ENCODE measurements at places on chromosomes 16 and 17.

- no peak for DNase-seq
Measured at GRCh38 chr17:27239046-27239445, 54.9 kb upstream of the WSB1 start.

DNA sequence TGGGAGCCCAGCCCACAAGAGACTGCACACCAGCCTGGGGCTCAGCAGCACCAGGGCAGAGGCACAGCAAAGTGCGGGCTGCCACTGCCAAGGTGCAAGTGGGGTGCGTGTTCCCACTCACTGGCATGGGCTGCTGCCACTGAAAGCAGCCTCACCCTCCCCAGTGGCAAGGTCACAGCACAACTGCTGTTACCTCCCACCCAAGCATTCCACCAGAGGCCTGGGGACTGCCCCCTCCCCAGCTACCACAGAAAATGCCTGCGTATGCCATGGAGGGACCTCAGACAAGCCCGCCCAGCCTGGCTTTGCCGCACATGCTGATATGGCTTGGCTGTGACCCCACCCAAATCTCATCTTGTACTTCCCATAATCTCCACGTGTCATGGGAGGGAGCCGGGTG, 33.1 kb downstream of the MEAK7 start:
- no peak for DNase-seq

DNA sequence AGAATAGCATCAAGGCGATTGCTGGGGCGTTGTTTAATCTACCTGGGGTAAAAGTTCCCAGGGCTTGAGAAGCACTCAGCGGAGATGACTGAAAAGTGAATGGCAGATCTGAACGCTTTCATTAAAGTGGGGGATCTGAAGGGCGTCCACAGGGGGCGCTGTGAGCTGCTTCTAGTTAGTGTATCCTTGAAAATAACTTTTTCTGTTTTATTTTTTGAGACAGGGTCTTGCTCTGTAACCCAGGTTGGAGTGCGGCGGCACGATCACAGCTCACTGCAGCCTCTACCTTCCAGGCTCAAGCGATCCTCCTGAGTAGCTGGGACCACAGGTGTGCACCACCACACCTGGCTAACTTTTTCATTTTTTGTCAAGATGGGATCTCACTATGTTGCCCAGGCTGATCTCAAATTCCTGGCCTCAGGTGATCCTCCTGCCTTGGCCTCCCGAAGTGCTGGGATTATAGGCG, 360.4 kb downstream of the SEC14L1 start:
- no peak for DNase-seq

- no peak for DNase-seq
Measured at GRCh38 chr16:2229632-2230250, 6.3 kb downstream of the E4F1 start.

- no peak for DNase-seq
Measured at GRCh38 chr17:74163836-74164235, 39.6 kb upstream of the RPL38 start.

- DNase-seq, result no peak
Measured at GRCh38 chr16:87068762-87069150, 248.4 kb downstream of the C16orf95 start.

DNA sequence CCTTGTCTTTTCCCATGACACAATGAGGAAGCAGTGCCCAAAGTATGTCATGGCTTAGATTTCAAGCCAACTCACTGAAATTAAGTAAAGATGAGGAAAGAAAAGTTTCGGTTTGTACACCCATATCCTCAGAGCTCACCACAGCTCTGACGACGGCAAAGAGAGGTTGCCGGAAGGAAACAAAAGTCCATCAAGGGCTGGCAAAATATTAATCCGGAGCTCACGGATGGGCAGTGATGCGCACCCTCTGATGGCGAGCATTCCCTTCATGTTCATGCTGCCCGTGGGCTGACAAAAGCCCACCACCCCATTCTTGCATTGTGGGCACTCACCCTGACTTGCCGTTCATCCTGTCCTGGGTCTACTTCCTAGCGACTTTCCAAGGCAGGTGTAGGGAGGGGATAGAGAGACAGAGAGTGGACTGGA, 103.1 kb downstream of the SOX9 start:
- no peak for DNase-seq

DNA sequence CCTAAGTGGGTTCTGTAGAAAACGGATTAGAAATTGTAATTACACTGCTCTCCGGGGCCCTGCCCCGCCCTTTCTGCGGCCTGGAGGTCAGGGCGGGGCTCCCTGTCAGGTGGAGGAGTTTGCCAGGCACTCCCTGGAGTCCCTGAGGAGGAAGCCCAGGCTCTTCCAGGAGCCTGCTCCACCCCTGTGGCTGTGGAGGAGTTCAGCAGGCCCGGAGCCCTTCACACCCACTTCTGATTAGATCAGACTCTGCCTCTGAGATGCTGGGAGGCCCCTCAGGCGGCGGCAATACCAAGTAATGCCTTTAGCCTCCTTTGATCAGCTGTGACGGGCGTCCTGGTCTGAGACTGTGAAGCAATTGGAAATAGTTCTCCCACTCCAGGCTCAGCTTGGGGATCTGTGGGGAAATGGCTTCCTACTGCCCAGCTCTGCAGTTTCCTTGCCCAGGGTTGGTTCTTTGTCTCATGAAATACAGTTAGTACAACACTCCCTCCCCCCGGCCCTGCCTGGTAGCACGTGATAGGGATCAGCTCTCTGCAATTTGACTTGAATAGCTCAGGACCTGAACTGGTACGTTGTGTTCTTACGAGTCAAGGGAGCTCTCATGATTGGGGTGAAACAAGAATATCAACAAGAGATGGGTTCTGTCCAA, 22.3 kb downstream of the BAIAP2 start:
- no peak for DNase-seq

- no peak for DNase-seq
Measured at GRCh38 chr17:82246365-82247181, 17.7 kb downstream of the SLC16A3 start.

DNA sequence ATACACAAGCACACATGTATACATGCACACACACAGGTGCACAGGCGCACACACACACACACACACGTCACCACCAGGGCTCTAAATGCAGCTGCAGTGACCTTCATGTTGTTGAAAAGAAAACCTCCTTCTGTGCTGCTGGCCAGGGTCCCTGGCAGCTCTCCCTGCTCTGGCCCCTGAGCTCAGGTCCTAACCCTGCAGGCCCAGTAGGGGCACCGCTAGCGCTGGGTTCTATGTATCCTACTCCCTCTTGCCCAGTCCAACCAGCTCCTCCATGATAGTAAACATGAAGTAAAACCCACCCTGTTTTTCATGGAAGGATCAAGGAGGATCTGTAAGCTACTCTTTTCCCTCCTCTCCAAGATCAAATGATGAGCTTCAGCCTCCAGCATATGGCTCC, 172.8 kb downstream of the RBFOX3 start:
- no peak for DNase-seq

- DNase-seq, result no peak
Measured at GRCh38 chr17:37756051-37756450, 11.2 kb upstream of the HNF1B start.

DNA sequence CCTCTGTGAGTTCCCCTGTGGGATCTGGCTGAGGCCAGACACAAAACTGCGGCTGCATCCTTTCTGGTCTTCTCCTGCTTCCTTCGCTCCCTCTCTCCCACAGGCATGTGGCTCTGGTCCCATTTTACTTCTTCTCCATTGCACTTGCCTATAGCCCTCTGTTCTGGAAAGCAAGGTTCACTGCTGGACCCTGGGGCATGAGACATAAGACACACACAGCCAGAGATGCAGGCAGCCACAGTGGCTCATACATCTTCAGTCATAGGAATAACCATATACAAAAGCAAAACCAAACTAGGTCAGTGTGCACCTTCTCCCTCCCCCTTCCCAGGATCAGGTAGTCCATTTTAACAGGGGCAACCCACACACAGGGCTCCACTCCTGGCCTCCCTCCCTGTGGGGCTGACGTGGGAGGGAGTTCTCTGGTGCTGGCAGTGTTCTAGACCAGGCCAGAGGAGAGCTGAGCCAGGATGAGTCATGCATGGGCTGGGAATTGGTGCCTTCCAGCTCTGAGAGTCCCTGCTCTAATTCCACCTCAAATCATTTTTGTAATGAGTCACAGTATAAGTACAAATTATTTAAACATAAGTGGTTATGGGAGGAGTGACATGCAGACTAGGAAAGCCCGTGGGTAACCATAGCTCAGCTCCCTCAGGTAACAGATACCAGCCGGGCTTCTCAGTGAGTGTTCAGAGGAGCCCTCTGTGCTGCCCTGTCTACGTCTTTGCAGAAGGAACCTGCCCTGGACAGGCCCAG, 58.0 kb downstream of the ASIC2 start:
- DNase-seq, result no peak

GRCh38 chr16:89422905-89423630, 67.3 kb downstream of the ANKRD11 start:
- DNase-seq, result no peak

DNA sequence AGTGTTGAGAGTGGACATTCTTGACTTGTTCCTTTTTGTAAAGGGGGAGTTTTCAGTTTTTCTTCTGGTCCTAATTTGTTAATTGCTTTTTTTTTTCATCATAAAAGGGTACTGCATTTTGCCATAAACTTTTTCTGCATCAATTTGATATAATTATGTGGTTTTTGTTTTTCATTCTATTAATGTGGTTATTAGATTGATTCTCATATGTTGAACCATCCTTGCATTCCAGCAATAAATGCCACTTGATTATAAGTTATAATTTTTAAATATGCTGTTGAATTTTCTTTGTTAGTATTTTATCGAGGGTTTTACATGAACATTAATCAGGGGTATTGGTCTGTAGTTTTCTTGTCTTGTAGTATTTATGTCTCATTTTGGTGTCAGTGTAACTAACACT, 87.2 kb upstream of the SMIM36 start:
- no peak for DNase-seq
